Mucosa of gallbladder (tissue), 1 donor: ENCODE measurements at places on chromosomes 6 and 20. TPM values are rescaled to one million over a fixed set of nuclear protein-coding genes. Genes with fewer than 3 reads are reported as not detected.

CPXM1 gene
- total RNA-seq: 6.8 TPM

NR2E1 gene
- not detected for total RNA-seq

TBXT gene
- total RNA-seq: not detected

PFDN4 gene
- total RNA-seq: 22.2 TPM

RIOK1 gene
- 12.9 TPM for total RNA-seq

DNA sequence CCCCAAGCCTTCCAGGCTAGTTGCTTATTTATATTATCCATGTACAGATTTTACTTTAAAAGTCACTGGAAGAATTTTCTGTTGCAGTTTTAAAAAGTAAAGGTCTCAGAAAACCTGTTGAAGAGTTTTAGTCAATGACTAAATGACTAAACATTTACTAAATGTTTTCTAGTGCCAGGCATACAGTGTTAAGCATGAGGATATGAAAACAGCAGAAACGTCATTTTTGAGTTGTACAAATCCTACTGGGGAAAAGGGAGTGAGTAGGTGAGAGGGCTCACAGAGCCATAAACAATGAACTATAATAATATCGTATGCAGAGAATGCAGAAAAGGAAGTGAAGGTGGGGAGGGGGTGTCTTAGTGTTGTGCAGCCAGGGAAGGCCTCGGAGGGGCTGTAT lies 66.3 kb downstream of the MAN1A1 start:
- no peak for DNase-seq

GRCh38 chr6:42724825-42725224 lies 2.4 kb upstream of the PRPH2 start:
- DNase-seq: no peak

DNA sequence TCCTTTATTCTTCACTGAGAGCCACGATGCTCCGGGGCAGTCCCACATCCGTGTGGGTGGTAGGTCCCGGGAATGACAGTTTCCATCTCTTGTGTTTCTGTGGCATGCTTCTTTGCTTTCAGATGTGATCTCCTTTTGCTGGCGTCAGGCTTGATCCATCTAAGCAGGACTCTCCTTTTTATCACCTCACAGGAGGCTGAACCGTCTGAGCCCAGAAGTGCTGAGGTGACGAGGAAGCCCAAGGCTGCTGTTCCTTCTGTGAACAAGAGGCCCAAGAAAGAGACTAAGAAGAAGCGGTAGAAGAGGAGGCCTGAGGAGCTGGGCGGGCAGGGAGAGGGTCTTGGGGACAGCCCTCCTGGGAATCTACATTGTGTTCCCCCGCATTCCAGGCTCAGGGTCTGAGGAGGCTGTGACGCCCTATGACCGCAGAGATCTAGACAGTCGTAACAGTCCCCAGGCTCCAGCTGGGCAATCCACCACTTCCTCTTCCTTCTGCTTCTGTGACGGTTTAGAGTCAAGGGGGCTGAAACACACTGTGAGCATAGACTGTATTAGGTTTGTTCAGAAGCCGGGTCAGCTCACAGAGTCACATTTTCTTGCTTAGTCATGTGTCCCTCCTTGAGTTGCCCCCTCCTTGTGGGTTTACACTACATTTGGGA lies 26.8 kb downstream of the MANBAL start:
- no peak for DNase-seq

- DNase-seq: peak; percentile 58
These were observed 5.5 kb upstream of the SOX4 start for GRCh38 chr6:21587961-21588480.

- no peak for DNase-seq
These were observed 6.2 kb upstream of the RBCK1 start for GRCh38 chr20:401682-402495.

DNA sequence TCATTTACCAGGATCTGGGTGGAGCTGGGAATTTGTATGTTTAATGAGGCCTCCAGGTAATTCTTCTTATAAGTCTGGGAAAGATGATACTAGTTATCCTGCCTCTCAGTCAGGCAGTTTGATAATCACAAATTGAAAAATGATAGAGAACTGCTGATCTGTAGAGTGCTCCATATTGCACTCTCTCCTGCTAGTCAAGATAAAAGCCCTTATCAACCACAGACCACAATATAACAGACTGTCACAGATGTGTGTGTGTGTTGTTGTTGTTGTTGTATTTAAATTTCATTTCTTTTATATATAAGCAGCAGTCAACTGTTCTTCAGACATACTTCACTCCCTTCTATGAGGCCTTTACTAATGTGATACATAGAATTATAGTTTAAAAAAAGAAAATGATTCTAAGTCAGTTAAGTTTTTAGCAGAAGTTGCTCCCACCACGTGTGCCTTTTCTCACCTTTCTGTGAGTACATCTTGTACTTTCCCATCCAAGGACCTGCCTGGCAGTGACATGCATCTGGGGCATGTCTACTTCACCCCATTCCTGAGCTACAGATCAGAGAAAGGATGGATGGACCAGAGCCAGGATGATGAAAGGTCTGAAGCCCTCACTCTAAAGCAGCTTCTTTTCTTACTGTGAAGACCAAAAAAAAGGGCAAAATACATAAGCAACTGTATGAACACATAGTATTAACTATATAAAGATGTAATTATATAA lies 29.8 kb downstream of the TENT5A start:
- DNase-seq: no peak

- no peak for DNase-seq
These were observed 184.3 kb downstream of the TBXT start for GRCh38 chr6:165983112-165984072.

DNA sequence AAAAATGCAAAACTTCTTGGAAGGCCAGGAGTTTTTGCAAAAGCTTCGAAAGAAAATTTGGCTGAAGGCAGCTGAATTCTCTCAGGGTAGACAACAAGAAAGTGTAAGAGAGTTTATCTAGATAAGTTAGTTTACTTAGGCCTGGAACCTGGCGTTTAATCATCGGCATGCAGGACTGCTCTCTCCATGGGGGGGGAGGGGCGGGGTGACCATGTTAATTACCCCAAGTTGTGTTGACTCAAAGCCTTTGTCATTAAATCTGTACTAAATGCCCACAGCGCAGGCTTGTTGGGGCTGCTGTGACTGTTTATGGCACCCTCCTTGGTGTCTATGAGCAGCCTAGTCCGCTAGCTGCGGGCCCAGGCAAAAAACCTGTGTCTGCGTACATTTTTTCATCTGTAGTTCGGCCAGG lies 20.1 kb upstream of the ZNF451 start:
- DNase-seq: no peak

DNA sequence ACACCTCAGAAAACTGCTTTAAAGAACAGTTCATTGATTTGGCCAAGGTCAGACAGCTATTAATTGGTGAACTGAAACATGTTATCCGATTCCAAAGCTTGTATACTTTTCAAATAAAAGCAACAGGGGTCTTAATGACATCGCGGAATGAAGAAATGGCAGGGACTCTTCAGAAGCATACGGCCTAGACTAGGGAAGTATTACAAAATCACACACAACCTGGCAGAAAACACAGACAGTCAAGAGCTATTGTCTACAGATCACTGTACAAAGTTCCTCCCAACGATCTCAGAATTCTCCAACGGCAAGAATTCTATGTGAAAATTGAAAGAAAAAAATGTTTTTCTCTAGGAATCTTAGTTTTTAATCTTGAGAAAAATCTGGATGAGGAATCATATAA lies 105.5 kb downstream of the PTPRK start:
- DNase-seq: no peak

GRCh38 chr20:63082308-63082938 lies 75.7 kb upstream of the BHLHE23 start:
- DNase-seq: peak; percentile 38
